ENCODE measurements at places on chromosomes 16 and 17.

GRCh38 chr17:6126768-6127167, 56.6 kb downstream of the WSCD1 start:
- DNase-seq = no peak

DNA sequence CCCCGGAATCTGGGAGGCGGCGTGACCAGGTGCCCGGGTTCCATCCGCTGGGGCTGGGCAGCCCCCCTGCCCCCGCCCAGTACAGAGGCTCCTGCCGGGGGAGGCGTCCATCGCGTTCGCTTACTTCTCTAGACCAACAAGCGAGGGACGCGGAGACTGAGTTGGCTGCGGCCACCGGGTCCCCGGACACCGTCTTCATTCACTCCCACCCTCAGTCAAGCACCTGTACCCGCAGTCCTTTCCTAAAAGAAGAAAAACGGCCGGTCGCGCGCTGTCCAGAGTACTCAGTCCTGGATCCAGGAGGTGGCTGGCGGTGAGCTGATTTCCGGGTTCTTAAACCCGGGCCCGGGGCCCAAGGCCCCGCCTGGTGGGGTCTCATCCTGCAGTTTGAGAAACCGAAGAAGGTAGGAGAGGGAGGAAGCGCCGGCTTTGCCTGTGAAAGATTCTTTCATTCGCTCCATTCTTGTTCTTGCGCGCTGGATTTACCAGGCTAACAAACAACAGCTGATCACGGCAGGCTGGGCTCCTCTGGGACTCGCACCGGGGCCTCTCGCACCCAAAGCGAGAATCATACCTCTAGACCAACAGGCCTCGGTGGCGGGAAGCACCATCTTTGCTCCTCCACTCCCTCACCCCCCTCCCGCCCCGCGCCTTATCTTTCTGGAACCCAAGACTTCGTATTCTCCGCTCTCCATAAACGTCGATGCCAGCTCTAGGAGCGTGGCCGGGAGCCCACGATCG, 17.4 kb upstream of the OR1F1 start:
- DNase-seq = no peak

- no peak for DNase-seq
Observed at GRCh38 chr16:24272379-24272778, 16.2 kb downstream of the CACNG3 start.

DNA sequence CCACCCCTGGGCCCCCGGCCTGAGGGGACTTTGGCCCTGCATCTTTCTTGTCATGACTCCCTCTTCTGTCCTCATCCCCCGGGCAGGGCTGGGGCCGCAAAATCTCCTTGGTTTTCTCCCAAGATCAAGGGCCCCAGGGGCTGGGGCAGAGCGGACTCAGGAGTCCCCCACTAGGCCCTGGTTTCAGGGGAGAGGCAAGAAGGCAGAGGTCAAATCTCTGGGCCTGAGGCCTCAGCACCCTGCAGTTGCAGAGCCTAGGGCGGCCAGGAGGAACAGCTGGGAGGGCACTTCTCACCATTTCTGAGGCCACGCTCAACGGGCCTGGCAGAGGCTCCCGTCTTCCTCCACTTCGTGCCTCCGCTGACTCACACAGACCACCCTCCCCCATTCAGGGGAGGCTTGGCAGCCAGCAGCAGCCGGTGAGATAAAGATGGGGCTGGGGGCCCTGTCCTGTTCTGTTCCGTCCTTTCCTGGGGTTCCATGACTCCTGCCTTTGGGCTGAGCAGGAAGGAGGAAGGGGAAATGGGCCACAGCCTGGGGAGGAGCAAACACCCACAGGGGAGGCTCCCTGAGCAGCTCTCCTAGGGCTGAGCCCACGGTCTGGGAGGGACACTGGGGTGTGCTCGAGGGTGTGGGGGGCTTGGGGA, 12.4 kb downstream of the ZSCAN10 start:
- DNase-seq = no peak

GRCh38 chr17:2841606-2842005, 45.4 kb downstream of the RAP1GAP2 start:
- DNase-seq = no peak

- DNase-seq = no peak
Observed at GRCh38 chr16:73997340-73997711, 299.3 kb upstream of the PSMD7 start.

GRCh38 chr16:75244225-75244809, 7.1 kb downstream of the BCAR1 start:
- DNase-seq = no peak

- peak; percentile 68 for DNase-seq
Observed at GRCh38 chr17:30104575-30105339, 11.9 kb upstream of the NSRP1 start.

GRCh38 chr17:9003355-9004131, 17.8 kb upstream of the NTN1 start:
- no peak for DNase-seq

DNA sequence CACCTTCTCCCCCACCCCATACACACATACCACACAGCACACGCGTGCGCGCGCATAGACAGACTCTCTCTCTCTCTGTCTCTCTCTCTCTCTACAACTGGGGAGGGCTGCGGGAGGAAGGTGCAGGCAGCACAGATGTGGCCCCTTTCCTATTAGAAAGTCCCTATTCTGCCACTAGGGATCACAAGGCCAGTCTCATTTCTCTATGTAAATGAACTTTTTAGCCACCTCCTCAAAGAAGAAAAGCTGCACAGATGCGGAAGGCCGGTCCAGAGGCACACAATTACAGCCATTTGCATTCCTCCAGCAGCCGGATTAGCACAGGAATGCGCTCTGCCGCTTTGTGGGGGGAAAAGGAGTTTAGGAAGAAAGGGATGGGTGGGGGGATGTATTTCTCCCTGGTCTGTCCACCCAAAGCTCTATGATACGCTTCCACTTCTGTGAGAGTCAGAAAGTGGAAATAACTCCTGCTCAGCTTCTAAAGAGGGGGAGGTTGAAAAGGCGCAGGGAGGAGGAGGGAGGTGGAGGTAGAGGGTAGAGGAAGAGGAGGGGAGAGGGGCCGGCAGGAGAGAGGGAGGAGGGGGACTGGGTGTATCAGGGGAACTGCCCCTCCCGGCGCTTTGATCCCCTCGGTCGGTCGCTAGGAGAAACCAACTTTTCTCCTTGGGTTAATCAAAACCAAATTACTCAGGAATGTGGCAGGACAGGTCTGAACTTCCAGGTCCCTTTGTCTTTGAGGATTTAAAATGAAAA, 11.7 kb downstream of the ZFHX3 start:
- DNase-seq = no peak

- DNase-seq = no peak
Observed at GRCh38 chr17:36496018-36496789, 9.7 kb downstream of the ZNHIT3 start.

- DNase-seq = no peak
Observed at GRCh38 chr16:61362585-61362984, 673.7 kb downstream of the CDH8 start.

DNA sequence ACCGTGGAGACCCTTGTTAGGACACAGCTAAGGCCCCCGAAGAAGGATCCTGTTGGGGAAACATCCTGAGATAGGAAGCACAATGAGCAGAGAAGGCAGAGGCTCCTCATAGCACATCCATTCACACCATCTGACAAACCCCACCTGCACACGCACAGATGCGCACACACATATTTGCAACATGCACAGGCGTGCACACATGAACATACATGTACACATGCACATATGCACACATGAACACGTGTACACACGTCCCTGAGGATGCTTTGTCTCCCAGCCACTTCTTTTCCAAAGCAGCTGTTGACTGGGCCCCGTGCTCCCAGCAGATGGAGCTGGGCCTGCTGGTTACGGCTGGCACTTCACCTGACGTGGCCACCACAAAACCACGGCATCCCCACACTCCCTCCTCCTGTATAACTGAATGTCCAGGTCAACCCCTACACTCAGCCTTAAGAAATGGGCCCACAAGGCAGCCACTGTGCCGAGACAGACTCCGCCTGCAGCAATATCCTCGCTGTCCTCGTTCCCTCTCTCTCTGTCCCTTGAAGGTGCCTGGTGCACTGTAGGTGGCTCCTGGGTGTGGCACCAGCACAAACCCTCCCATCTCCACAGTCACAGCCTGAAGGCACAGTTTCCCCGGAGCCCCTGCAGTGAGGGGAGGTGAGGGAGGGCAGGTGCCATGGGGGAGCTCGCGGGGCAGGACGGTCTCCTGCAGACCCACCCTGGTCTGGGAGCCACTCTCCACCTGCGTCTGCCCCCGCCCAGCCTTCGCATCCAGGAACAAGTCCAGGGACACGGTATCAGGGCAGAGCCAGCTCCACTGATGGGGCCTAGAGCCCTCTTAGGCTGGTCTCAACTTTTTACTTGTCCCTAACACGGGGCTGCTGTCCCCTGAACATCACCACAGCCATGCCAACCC, 183.0 kb downstream of the RBFOX3 start:
- no peak for DNase-seq

DNA sequence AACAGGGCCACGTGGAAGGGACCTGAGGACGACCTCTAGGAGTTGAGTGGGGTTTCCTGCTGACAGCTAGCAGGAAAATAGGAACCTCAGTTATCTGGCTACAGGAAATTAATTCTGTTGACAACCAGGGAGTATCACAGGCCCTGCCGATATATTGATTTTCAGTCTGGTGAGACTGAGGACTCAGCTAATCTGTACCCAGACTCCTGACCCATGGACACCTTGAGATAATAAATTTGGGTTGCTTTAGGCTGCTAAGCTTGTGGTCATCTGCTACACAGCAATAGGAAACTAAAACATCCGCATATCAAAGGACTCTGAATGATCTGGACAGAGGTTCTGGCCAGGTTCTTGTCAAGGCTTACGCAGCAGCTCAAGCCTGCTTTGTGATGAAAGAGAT, 80.8 kb upstream of the CNEP1R1 start:
- DNase-seq = no peak

DNA sequence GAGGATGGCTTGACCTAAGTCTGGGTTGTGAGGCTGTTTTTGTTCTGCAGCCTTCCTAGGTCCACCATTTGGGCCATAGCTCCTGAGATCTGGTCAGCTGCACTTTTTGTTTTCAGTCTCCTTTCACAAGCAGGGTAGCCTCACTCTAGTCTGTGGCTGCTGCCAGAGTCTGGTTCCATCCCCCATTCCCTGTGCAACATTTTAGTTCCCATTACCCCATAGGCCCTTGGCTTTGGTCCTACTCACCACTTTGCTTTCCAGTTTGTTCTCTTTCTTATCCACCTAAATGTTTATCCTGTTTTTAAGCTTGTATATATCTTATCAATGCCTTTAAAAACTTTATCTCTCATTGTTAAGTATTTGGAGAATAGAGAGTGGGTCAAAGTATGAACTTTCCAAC, 6.5 kb upstream of the XYLT2 start:
- no peak for DNase-seq

GRCh38 chr17:45873728-45874127, 20.6 kb upstream of the MAPT start:
- no peak for DNase-seq

DNA sequence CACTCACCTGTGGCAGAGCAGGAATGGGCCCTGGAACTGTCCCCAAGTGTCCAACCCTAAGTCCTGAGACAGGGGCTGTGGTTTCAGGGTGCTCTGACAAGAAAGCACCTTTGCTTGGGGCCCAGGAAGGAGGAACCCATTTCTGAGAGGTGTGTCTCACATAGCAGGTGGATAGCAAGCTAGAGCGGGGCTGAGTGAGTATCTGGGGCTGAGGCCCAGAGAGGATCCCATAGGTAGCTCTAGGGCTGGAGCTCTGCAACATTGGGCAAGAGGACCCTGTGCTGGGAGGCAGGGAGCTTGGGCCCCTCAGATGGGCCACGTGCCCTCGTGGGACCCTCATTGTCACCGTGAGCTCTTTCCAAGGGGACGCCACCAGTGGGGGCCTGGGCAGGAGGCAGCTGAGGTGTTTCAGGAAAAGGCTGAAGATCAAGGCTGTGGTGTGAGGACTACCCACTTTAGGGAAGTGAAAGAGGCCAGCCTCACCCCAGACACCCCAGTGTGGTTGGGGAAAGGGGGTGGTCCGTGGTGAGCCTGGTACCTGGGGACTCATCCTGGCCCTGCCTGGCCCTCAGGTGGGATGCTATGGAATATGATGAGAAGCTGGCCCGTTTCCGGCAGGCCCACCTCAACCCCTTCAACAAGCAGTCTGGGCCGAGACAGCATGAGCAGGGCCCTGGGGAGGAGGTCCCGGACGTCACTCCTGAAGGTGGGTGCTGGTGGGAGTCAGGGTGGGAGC, 5.3 kb downstream of the DEF8 start:
- DNase-seq = no peak

GRCh38 chr17:1385861-1386260, 14.2 kb downstream of the YWHAE start:
- DNase-seq = no peak

All from astrocyte of the cerebellum (primary cell).